ENCODE measurements at places on chromosomes 6 and 20.
A peak's percentile ranks its signal among the peaks of the same experiment; 100 is the strongest.

- no peak for DNase-seq
These were observed 112.1 kb downstream of the FARS2 start for GRCh38 chr6:5373430-5373829.

- DNase-seq, result no peak
These were observed 286.8 kb downstream of the NKAIN2 start for GRCh38 chr6:124090491-124090890.

DNA sequence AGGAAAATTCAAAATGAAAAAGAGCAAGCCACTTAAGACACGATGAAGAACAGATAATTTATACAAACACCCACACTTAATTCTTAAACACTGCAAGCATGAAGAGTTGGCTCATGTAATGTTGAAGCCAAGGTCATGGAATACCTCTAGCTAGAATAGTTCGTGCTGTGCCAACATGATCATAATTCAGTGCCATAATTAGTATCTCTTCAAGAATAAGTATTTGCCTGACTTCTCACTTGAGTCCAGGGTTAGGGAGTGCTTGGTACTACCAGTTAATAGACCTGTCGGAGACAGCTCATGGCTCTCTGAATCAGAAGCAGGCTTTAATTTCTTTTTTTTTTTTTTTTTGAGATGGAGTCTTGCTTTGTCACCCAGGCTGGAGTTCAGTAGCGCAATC is 206.3 kb downstream of the UNC5CL start:
- no peak for DNase-seq

- DNase-seq, result no peak
These were observed 1.4 kb upstream of the HLA-G start for GRCh38 chr6:29826271-29826670.

DNA sequence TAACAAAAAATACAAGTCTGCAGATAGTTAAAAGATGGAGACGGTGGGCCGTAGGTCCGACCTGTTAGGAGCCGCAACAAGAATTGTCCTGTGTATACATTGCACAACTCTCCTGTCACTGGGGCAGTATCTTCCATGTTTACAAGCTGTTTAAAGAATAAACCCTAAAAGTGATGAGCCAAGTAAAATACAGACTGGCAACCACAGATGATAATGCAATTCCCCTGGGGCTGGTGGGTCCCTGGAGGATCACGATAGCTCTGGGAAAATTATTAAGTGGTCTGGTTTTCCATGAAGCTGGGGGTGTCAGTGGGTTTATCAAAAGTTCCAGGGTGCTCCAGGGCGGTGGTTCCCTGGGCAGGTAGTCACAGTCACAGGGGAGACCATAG is 8.1 kb upstream of the FAM50B start:
- DNase-seq, result no peak

DNA sequence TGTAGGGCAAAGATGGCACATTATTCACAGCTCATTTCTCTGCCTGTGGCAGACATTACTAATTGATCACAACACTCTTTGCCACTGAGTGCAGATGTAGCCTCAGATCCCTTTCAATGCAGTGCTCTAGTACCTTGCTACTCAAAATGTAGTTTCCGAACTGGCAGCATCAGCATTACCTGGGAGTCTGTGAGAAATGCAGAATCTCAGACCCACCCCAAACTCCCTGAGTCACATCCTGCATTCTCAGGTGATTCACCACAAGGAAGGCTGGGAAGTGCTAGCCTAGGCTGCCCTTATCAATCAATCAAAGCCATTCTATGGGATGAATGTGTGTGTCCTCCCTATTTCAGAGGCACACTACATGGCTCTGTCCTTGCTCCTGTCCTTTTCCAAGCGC is 58.5 kb downstream of the PCNA start:
- no peak for DNase-seq

- no peak for DNase-seq
These were observed 1013.8 kb upstream of the CITED2 start for GRCh38 chr6:140388192-140388802.

DNA sequence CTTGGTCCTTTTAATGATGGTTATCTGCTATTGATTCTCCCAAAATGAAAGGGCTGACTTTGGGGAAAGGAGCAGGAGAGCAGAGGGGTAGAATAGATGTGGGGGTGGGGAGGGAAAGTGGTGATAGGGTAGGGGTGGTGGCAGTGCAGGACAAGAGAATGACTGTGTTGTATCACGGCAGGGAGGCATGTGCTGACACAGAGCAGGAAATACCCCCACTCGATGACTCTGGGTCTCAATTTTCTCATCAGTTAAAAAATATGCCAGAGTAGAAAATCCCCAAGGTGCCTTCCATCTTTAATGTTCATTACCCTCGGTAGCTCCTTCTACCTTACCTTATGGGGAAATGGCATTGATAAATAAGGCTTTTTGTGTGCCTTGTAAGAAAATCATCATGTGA is 79.0 kb upstream of the ATXN1 start:
- no peak for DNase-seq

GRCh38 chr6:51199733-51200260 is 381.1 kb downstream of the TFAP2B start:
- no peak for DNase-seq

DNA sequence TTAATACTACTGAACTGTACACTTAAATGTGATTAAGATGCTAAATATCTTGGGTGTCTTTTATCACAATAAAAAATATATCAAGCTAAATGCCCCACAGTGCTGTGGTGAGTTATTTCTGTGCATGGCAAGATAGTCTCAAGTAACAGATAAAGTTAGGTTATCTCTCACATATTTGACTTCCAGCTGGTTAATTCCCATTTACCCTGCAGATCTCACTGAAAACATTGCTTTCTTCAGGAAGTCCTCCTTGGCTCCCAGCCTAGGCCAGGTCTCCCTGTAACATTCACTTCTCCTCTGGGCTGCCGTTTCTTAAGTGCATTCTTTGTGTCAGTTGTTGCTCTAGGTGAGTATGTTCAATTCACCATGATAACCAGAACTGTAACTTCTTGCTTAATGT is 59.1 kb downstream of the SLC22A1 start:
- no peak for DNase-seq

DNA sequence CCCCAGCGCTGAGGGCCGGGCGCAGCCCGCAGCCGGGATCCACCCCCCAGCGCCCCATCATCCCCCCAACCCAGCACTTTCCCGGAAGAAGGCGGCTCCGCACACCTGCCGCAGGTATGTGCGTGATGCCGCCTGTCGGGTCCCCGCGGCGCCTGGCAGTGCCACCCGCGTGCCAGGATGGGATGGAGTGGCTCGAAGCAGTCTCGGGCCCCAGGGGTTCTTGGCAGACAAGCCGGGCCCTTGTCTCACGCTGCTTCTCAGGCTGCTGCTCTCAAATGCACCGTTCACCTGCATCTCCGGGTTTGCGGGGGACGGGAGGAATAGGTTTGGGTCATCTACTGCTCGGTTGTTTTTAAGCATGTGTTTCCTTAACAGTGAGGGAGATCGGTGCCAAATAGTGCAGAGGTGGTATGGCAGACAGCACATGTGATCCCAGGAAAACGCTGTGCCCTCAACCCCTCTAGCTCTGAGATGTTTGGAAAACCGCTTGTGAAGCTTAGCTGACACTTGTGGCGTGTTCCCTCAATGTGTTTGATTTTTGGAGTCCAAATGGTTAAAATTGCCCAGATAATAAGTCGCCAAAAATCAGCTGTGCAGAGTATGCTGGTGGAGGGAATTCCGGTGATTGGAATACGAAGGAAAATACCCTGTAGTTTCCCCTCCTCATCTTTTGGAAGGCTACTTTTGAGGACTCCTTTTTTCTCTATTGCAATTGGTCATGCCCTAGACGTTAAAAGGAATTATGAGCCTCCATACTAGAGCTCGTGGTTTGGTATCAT is 926 bp downstream of the MYLIP start:
- DNase-seq, result peak; percentile 27

- DNase-seq, result no peak
These were observed 63.7 kb downstream of the C6orf118 start for GRCh38 chr6:165245701-165246100.

GRCh38 chr20:58328836-58329235 is 19.3 kb downstream of the RAB22A start:
- DNase-seq, result no peak

DNA sequence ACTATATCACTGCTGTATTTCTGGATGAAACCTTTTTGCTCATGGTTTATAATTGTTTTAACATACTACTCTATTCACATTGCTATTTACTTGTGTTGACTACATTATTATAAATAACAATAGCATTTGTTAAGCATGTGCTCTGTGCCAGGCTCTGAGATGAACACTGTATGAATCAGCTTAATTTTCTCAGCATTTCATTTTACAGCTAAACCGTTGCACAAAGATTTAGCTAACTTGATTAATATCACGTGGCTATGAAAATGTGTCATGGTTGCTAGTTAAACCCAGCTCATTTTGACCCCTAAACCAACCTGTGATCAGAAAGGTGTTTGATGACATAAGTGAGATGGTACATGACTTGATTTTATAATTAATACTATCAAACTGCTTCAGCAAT is 77.5 kb downstream of the NCOA7 start:
- DNase-seq, result no peak

- DNase-seq, result no peak
These were observed 742 bp upstream of the CEP85L start for GRCh38 chr6:118652051-118652615.

GRCh38 chr6:163750431-163751031 is 336.0 kb downstream of the QKI start:
- no peak for DNase-seq

DNA sequence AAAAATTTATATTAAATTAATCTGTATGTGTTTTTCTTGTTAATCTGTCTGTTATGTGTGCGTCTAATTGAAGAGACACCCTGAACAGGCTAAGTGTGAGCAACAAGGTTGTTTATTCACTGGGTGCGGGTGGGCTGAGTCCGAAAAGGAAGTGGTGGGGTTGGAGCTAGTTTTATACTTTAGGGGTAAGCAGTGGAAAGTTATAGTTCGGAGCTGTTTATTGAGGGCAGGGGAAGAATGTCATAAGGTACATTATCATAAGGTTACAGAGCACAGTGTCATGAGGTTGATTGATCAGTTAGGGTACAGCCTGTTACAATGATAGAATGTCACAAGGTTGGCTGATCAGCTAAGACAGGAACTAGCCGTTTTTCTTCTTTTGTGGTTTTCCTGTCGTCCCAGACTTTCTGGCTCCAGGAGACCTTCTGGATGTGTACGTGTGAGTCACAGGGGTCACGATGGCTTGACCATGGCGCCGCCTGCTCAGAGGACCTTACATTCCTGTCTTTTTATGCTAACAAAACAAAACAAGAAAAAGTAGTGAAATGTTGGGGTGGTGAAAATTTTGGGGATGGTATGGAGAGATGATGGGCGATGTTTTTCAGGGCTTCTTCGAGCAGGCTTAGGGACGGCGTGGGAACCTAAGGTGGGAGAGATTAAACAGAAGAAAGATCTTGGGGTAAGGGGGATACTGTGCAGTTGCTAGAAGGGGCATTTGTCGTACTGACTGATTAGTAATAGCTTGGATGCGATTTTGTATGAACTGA is 754.0 kb upstream of the ADGRB3 start:
- DNase-seq, result no peak

DNA sequence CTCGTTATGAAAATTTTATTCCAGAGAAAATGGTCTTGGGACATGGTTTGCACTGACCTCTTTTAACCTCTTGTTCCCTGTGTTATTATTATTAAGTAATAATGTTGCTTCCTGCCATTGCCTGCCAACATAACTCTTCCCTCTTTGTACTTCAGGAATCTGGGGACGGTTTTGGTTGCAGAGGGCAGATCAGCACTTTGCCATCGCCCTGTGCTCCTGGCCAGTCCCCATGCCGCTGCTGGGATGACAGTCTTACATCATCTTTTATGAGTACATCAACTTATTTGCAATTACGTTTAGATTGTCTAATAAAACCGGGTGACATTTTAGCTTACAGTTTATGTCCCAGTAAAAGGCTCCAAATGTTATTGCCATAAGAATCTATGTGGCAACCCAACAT is 157.2 kb downstream of the CDH26 start:
- DNase-seq, result no peak

GRCh38 chr6:91075244-91075976 is 488.5 kb upstream of the MAP3K7 start:
- no peak for DNase-seq

- no peak for DNase-seq
These were observed 151.4 kb downstream of the INSM1 start for GRCh38 chr20:20519269-20519668.
